ENCODE measurements at places on chromosomes 5 and 9. TPM values are rescaled to one million over a fixed set of nuclear protein-coding genes. Genes with fewer than 3 reads are reported as not detected.

The MXD3 gene
- total RNA-seq, result 10.5 TPM

The NR5A1 gene
- not detected for total RNA-seq

The CAPSL gene
- not detected for total RNA-seq

The ZFP37 gene
- 0.99 TPM for total RNA-seq

The GDA gene
- not detected for total RNA-seq

The SLC1A3 gene
- 0.22 TPM for total RNA-seq

The MSX2 gene
- total RNA-seq, result not detected

The GARIN3 gene
- total RNA-seq, result not detected

The CCL27 gene
- total RNA-seq, result not detected

The CTXN3 gene
- not detected for total RNA-seq

The SOHLH1 gene
- not detected for total RNA-seq

The PDE8B gene
- total RNA-seq, result under 0.01 TPM

The RGP1 gene
- total RNA-seq, result 10.1 TPM

The GLRA1 gene
- not detected for total RNA-seq

The FOXE1 gene
- total RNA-seq, result not detected

The PCDHB9 gene
- total RNA-seq, result 0.40 TPM

The SLC46A2 gene
- not detected for total RNA-seq

The SYNPO gene
- 10.7 TPM for total RNA-seq

The ARL14EPL gene
- under 0.01 TPM for total RNA-seq

The PCDHGA12 gene
- 2.8 TPM for total RNA-seq

The PCDHGA2 gene
- total RNA-seq, result 0.65 TPM

The HSPB3 gene
- total RNA-seq, result not detected

The LRRC19 gene
- not detected for total RNA-seq

The PPP3R2 gene
- not detected for total RNA-seq

The SLC25A2 gene
- 0.20 TPM for total RNA-seq

The KCTD16 gene
- under 0.01 TPM for total RNA-seq

The DBH gene
- total RNA-seq, result not detected

The MRPS2 gene
- total RNA-seq, result 14.6 TPM

The PCDHGA9 gene
- total RNA-seq, result 0.87 TPM

The FOXD4L5 gene
- total RNA-seq, result not detected

The INSL6 gene
- total RNA-seq, result not detected

The PHF24 gene
- total RNA-seq, result not detected

The PCDHA9 gene
- under 0.01 TPM for total RNA-seq

The PTPN3 gene
- total RNA-seq, result 2.6 TPM

The OTP gene
- not detected for total RNA-seq

The IL33 gene
- 6.3 TPM for total RNA-seq

The CARD19 gene
- 49.3 TPM for total RNA-seq

The TAF11L10 gene
- total RNA-seq, result not detected

The FYB1 gene
- not detected for total RNA-seq

The PRR16 gene
- total RNA-seq, result not detected

The GABRA1 gene
- total RNA-seq, result not detected

The ADAMTS13 gene
- total RNA-seq, result 0.44 TPM

The TMEM174 gene
- not detected for total RNA-seq

The F2RL2 gene
- total RNA-seq, result not detected

The DAB2 gene
- 94.8 TPM for total RNA-seq

The FLT4 gene
- total RNA-seq, result 156 TPM

The PTTG1 gene
- total RNA-seq, result 25.8 TPM

Measured in lung microvascular endothelial cell (primary cell).